ENCODE measurements at places on chromosomes 2 and 18.

DNA sequence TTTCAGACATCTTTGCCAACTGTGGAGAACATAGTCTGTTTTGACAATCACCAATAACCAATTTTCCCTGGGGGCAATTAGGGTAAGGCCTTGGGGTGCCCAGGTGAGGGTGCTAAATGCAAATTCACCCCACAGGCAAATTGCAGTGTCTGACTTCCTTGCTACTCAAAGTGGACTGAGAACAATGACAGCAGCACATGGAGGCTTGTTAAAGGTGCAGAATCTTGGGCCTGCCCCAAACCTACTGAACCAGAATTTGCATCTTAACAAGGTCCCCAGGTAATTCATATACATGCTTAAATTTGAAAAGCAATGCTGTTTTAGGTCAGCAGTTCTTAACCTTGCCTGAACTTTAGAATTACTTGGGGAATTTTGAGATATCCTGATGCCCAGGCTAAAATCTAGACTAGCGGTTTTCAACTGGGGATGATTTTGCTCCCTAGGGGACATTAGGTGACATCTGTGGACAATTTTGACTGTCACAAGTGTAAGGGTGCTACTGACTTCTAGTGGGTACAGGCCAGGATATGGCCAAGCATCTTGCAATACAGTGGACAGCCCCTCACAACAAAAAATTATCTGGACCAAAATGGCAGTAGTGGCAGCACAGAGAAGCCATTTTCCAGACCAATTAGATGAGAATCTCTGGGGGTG lies 80.2 kb upstream of the GCFC2 start:
- DNase-seq: no peak

- DNase-seq: no peak
Observed at GRCh38 chr2:181459621-181460021, 2.4 kb downstream of the ITGA4 start.

DNA sequence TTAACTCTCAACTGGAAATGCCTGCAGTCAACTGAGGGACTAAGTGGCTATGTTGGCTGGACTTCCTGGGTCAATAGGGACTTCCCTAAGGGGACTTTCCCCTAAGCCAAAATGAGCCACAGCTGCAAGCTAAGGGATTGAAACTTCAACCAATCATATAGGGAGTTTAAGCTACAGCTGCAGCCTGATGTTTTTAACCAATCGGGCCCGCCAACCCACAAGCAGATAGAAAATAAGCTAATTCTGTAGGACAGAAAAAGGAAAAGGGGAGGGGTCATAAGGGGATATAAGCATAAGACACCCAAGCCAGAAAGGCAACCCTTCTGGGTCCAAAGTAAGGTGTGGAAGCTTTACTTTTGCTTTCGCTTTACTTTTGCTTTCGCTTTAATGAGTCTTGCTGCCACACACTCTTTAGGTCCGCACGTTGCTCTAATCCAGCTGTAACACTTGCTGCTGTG lies 927.5 kb downstream of the ERBB4 start:
- no peak for DNase-seq

- no peak for DNase-seq
Observed at GRCh38 chr2:118986738-118987137, 44.7 kb downstream of the MARCO start.

Measured in astrocyte of the spinal cord (primary cell).